Activated CD8-positive, alpha-beta T cell treated with anti-CD3 and anti-CD28 coated beads for 36 hours (primary cell): ENCODE measurements at places on chromosomes 2 and 18.

- no peak for DNase-seq
Observed at GRCh38 chr2:32683520-32684086, 55.8 kb downstream of the TTC27 start.

GRCh38 chr2:2919026-2919425 lies 458.6 kb downstream of the EIPR1 start:
- no peak for DNase-seq

DNA sequence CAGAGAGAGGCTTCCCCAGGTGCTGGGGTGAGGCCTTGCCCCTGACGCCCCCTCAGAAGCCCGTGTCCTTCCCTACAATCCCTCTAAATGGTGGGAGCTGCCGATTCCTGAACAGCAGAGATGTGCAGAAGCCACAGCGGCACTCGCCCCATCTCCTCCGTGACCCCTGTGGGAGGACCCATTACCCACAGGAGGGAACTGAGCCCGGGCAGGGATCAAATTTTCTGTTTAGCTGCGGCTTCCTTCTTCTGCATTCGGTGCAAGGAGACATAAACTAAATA lies 181.2 kb upstream of the RAB6C start:
- no peak for DNase-seq

DNA sequence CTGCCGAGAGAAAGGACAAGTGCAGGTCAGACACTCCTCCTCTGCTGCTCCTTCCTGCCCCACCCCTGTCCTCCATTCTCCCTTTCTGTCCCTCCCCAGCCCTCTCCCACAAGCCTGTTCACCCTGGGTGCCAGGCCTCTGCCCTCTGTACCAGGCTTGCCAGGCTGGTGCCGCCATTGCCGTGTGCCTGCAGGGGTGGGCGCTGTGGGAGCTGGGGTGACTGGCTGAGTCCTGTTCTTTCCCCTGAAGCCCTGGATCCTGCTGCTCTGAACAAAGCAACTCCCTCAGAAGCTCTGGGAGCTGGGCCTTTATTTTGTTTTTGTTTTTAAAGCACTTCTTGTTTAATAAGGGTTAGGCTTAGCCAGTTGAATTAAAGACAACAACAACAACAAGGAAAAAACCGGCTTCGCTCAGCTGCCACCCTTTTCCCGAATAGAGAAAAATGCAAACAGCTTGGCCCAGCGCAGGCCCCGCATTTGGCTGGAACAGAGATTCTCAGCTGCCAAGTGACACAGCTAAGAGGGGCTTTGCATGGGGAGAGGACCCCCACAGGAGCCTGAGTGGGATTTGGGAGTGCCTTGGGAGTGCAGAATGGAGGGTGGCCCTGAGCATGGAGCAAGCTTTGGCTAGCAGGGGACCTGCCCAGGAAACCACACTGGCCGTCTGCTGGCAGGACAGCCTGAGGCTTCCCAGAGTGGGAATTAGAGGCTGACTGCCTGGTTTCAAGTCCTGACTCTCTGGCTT lies 9.1 kb downstream of the PCARE start:
- DNase-seq: no peak

DNA sequence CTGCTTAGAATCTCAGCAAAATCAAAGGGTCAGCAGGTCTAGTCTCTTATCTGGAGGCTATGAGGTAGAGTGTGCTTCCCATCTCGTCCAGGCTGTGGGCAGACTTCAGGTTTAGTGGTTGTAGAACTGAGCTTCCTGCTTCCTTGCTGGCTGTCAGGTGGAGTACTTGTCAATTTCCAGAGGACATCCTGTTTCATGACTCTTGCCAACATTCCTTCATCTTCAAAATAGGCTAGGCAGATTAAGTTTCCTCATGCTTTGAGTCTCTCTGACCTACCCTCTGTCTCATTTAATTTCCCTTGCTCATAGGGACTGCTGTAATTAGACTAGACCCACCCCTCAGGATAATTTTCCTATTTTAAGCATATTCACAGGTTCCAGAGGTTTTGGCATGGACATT lies 562.6 kb downstream of the SPAG16 start:
- no peak for DNase-seq

GRCh38 chr2:153871231-153872221 lies at the start of gene GALNT13:
Gene GALNT13, plus strand, starts transcription at chr2:153871922.
- DNase-seq: peak; percentile 3

DNA sequence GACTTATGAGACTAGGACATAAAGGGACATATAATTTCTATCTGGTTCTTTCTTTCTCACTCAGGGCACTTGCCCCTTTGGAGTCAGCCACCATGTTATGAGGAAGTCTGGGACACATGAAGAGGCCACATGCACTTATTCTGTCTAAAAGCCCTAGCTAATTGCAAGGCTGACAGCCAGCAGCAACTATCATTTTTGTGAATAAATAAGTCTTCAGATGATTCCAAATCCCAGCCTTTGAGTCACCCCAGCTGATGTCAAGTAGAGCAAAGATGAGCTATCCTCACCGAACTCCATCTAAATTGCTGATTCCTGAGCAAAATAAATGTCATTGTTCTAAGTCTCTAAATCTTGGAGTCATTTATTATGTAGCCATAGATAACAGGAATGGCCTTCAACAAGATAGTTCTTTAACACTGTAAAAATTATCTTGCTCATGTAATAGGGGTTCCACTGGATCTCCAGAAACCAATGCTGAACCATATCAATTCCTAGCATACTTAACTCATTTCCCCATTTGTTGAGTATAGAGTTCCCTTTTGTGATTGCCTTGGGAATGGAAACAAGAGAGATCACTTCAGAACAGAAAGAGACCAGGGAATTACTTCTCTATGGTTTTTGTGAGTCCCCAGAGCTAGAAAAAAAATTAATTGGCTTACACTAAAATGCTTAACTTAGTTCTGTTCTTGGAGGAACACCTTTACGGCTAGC lies 50.6 kb upstream of the FN1 start:
- DNase-seq: no peak

DNA sequence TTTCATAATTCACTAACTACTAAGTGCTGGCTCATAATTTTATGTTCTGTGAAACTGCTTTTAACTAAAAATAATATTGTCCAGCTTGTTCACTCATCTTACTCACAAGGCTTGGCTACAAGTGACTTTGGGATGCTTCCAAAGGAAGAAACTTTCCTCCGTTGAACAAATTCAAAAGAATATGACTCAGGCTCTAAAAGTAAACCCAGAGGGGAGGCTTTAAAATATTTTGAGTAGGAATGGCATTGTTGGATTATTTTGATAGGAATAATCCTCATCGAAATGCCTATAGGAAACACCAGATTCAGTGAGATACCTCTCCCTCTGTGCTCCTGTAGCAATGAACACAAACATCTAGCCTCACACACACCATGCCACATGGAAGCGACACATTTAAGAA lies 25.2 kb upstream of the TLK1 start:
- no peak for DNase-seq
